ENCODE measurements at places on chromosomes 5 and 9.
A peak's percentile ranks its signal among the peaks of the same experiment; 100 is the strongest.

GRCh38 chr5:96517295-96517694 lies 84.2 kb upstream of the PCSK1 start:
- H3K36me3 ChIP-seq = no peaks in the 10 kb centered on the region
- no peak overlapping the region for H3K4me3 ChIP-seq
- H3K27me3 ChIP-seq = peaks cover 17% of the 10 kb centered on the region
- no peak overlapping the region for H3K27ac ChIP-seq

- no peak overlapping the region for H3K27ac ChIP-seq
- DNase-seq = no peak
- H3K4me1 ChIP-seq = no peaks in the 10 kb centered on the region
- no peaks in the 10 kb centered on the region for H3K36me3 ChIP-seq
Observed at GRCh38 chr9:75500479-75500878, 390.0 kb upstream of the PCSK5 start.

GRCh38 chr5:139648205-139649081 lies at the start of gene CXXC5:
CXXC5 (plus strand) TSS chr5:139648349; CDS start chr5:139680524, 32,175 bp downstream.
- peak within 1 kb of the TSS; percentile 96 for H3K27ac ChIP-seq
- peak within 1 kb of the TSS; percentile 99 for H3K4me3 ChIP-seq
- H3K36me3 ChIP-seq = peaks cover 5% of the 10 kb centered on the region

- no peaks in the 10 kb centered on the region for H3K4me1 ChIP-seq
- DNase-seq = no peak
- H3K36me3 ChIP-seq = no peaks in the 10 kb centered on the region
- no peak overlapping the region for H3K27ac ChIP-seq
- peaks cover 9% of the 10 kb centered on the region for H3K27me3 ChIP-seq
Observed at GRCh38 chr5:71810471-71811195, 91.6 kb downstream of the CARTPT start.

- no peak overlapping the region for H3K4me3 ChIP-seq
- H3K27ac ChIP-seq = no peak overlapping the region
- no peaks in the 10 kb centered on the region for H3K27me3 ChIP-seq
Observed at GRCh38 chr9:72807765-72808445, 144.9 kb downstream of the ALDH1A1 start.

GRCh38 chr9:1952001-1952400 lies 63.1 kb upstream of the SMARCA2 start:
- H3K4me3 ChIP-seq = no peak overlapping the region
- H3K36me3 ChIP-seq = no peaks in the 10 kb centered on the region
- H3K27me3 ChIP-seq = peaks cover 3% of the 10 kb centered on the region

- peaks cover 29% of the 10 kb centered on the region for H3K4me1 ChIP-seq
- DNase-seq = no peak
- no peak overlapping the region for H3K27ac ChIP-seq
- H3K27me3 ChIP-seq = peaks cover 2% of the 10 kb centered on the region
- H3K36me3 ChIP-seq = no peaks in the 10 kb centered on the region
Observed at GRCh38 chr5:81854915-81855314, 104.0 kb upstream of the SSBP2 start.

GRCh38 chr5:159909126-159909525 lies 7.2 kb upstream of the ADRA1B start:
- H3K4me1 ChIP-seq = peaks cover 3% of the 10 kb centered on the region
- DNase-seq = no peak
- no peak overlapping the region for H3K27ac ChIP-seq
- peaks cover 2% of the 10 kb centered on the region for H3K27me3 ChIP-seq

DNA sequence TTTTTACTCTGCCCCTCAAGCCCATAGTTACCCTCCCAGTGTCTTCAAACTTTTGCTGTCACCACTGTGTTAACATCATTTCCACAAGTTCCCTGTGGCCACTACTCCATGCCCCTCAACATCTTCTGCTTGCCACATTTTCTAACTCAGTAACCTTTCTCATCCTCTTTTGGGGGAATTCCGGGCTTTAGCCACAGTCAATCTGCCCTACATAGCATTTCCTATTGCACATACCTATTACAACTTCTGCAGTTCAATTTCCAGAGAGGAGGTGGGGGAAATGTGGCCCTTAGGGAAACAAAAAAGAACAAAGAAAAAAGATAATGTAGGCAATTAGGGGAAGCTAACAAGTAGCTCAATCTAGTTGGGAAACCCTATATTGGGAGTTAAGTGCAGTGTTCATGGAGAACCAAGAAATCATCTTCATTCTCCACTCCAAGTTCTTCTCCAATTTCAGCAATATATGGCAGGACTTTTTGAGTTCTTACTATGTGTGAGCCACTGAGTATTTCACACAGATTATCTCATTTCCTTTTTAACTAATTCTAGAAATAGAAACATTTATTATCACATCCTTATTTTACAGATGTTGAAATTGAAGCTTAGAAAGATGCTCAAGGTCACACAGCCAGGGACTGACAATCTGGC lies 40.2 kb upstream of the LPAR1 start:
- H3K27ac ChIP-seq = no peak overlapping the region
- H3K4me3 ChIP-seq = no peak overlapping the region
- peaks cover 7% of the 10 kb centered on the region for H3K27me3 ChIP-seq
- H3K36me3 ChIP-seq = no peaks in the 10 kb centered on the region
- H3K4me1 ChIP-seq = no peaks in the 10 kb centered on the region

- H3K4me3 ChIP-seq = no peak overlapping the region
- H3K4me1 ChIP-seq = no peaks in the 10 kb centered on the region
- H3K27me3 ChIP-seq = no peaks in the 10 kb centered on the region
- no peak for DNase-seq
- no peak overlapping the region for H3K27ac ChIP-seq
Observed at GRCh38 chr9:18759827-18760226, 273.2 kb downstream of the SAXO1 start.

GRCh38 chr5:178366998-178367735 lies 134.6 kb upstream of the PHYKPL start:
- H3K4me3 ChIP-seq = no peak overlapping the region
- no peaks in the 10 kb centered on the region for H3K36me3 ChIP-seq
- H3K27me3 ChIP-seq = peaks cover 27% of the 10 kb centered on the region
- no peaks in the 10 kb centered on the region for H3K4me1 ChIP-seq
- H3K27ac ChIP-seq = no peak overlapping the region
- DNase-seq = no peak

DNA sequence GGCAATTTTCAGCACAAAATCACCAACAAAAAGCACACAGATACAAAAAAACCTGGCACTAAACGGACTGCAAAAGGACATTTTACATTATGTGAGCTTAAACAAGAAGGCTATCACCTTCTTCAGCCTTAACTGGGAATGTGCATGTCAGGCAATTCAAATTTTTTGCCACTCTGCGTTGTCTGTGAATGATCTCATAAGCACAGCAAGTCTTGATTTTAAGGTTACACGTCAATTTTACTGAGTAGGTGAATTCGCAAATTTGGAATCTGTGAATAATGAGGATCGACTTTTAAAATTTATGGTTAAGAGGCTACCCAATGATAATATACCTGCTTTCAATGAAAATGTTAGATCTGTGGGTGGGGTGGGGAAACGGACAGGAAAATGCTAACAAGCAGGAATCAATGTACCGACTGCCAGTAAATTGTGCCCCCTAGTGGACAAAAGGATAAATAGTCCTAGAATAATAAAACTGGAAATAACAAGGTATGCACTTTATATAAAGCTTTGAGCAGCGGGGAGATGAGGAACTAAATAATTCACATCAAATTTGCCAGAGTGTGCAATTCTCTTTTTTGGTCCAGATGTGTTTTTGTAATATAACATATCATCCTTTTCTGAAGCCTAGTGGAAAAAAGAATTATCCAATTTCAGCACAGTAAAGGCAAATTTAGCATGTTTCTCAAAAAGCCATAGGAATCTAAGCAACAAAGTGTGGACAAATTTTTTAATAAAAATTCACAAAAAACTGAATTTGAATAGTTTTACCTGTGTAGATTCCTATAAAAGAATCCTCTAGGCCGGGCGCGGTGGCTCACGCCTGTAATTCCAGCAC lies 20.5 kb downstream of the EQTN start:
- no peak overlapping the region for H3K27ac ChIP-seq
- H3K4me3 ChIP-seq = no peak overlapping the region
- peak; percentile 57 for DNase-seq
- H3K36me3 ChIP-seq = no peaks in the 10 kb centered on the region
- peaks cover 8% of the 10 kb centered on the region for H3K4me1 ChIP-seq

- H3K36me3 ChIP-seq = no peaks in the 10 kb centered on the region
- H3K27ac ChIP-seq = no peak overlapping the region
- H3K4me1 ChIP-seq = peaks cover 13% of the 10 kb centered on the region
- DNase-seq = no peak
Observed at GRCh38 chr9:90915693-90916092, 114.1 kb downstream of the SYK start.

- DNase-seq = no peak
- no peak overlapping the region for H3K4me3 ChIP-seq
- no peaks in the 10 kb centered on the region for H3K36me3 ChIP-seq
- no peak overlapping the region for H3K27ac ChIP-seq
- peaks cover 22% of the 10 kb centered on the region for H3K27me3 ChIP-seq
Observed at GRCh38 chr9:14308853-14309145, 5.1 kb downstream of the NFIB start.

GRCh38 chr9:134503301-134504105 lies 138.1 kb upstream of the COL5A1 start:
- no peaks in the 10 kb centered on the region for H3K36me3 ChIP-seq
- H3K4me3 ChIP-seq = no peak overlapping the region
- H3K27ac ChIP-seq = no peak overlapping the region

- no peak for DNase-seq
- peak overlapping the region; percentile 11 for H3K4me3 ChIP-seq
- H3K27me3 ChIP-seq = peaks cover 27% of the 10 kb centered on the region
- no peak overlapping the region for H3K27ac ChIP-seq
Observed at GRCh38 chr5:949815-950560, 57.3 kb downstream of the TRIP13 start.

GRCh38 chr5:154262342-154262741 lies 71.8 kb downstream of the GALNT10 start:
- DNase-seq = no peak
- H3K36me3 ChIP-seq = peaks cover 15% of the 10 kb centered on the region
- H3K4me3 ChIP-seq = no peak overlapping the region
- peaks cover 6% of the 10 kb centered on the region for H3K4me1 ChIP-seq
- H3K27ac ChIP-seq = no peak overlapping the region

GRCh38 chr5:36701085-36701698 lies 94.8 kb downstream of the SLC1A3 start:
- no peaks in the 10 kb centered on the region for H3K27me3 ChIP-seq
- peak overlapping the region; percentile 19 for H3K4me3 ChIP-seq
- DNase-seq = peak; percentile 33

DNA sequence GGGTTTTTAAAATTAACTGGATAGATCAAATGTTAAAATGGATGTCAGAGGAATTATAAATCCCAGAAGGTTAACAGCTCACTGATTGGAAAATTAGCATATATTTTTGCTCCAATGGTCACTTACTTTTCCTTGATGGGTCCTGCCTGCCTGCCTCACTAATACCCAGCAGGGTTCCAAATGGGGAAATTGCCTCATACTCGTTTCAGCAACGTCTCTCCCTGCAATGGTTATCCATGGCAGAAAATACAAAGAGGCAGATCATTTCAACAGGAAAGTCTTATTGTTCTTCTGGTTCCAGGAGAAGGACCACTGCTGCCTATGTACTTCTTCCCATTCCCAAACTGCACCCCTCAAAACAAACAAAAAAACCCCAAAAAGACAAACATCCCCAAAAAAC lies 71.3 kb downstream of the ERP44 start:
- H3K4me1 ChIP-seq = peaks cover 16% of the 10 kb centered on the region
- no peaks in the 10 kb centered on the region for H3K27me3 ChIP-seq
- no peak overlapping the region for H3K4me3 ChIP-seq
- no peak for DNase-seq
- H3K27ac ChIP-seq = no peak overlapping the region

DNA sequence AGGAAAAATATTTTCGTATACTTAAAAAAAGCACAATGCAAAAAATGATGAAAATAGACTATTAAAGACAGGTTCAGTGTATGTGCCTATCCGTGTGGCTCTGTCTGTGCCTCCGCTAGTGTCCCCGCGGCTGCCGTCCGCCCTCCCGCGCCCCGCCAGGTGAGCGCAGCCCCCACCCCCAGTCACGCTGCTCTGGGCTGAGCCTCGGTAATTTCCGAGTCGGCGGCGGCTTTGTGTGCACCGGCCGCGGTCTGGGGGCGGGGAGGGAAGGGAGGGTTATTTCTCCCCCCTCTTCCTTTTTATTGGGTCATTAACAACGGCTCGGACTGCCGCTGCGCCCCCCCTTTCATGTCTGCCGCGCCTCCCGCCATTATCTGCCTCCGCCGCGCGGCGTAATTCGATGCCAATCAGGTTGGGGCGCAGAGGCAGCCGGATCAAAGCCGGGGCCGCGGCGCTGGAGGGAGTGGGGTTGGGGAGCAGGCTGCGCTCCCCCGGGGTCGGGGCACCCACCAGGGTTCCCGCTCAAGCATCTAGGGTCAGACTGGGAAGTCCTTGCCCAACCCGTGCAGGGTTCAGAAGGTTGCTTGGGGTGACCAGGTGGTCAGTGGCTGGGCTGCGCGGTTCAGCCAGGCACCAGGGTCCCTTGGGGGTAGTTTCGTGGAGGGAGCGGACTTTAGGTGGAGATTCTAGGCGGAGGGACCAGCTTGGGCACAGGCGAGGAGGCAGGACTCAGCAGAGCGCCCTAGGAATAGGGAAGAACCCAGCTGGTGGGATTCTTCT lies 39.5 kb upstream of the PSD2 start:
- H3K4me1 ChIP-seq = peaks cover 36% of the 10 kb centered on the region
- H3K27ac ChIP-seq = peak overlapping the region; percentile 12
- no peaks in the 10 kb centered on the region for H3K36me3 ChIP-seq
- no peak for DNase-seq

GRCh38 chr5:133669472-133669871 lies 57.1 kb upstream of the FSTL4 start:
- H3K4me1 ChIP-seq = no peaks in the 10 kb centered on the region
- no peak overlapping the region for H3K4me3 ChIP-seq
- no peak for DNase-seq
- no peaks in the 10 kb centered on the region for H3K36me3 ChIP-seq
- H3K27me3 ChIP-seq = peaks cover 18% of the 10 kb centered on the region

DNA sequence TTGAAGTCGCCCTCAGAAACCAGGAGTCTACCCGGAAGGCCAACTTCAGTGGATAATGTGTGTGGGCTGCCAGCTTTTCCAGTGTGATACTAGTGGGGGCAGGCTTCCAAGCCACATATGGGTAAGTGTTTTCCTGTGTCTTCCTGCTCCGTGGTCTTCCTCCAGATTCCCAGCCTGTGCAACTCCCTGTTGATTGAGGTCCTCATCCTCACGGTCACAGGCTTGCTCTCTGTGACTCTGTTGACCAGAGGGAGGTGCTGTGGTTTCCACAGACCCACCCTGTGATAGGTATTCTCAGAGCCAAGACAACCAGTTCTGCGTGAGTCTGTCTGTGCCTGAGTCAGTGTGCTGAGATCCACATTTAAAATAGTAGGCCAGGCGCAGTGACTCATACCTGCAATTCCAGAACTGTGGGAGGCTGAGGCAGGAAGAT lies 388.0 kb upstream of the IRX2 start:
- DNase-seq = no peak
- no peaks in the 10 kb centered on the region for H3K27me3 ChIP-seq
- H3K36me3 ChIP-seq = no peaks in the 10 kb centered on the region
- H3K4me3 ChIP-seq = no peak overlapping the region
- H3K4me1 ChIP-seq = no peaks in the 10 kb centered on the region
- no peak overlapping the region for H3K27ac ChIP-seq

GRCh38 chr5:72187388-72188075 lies 80.3 kb downstream of the MAP1B start:
- H3K36me3 ChIP-seq = no peaks in the 10 kb centered on the region
- DNase-seq = no peak

- no peak overlapping the region for H3K4me3 ChIP-seq
- no peaks in the 10 kb centered on the region for H3K4me1 ChIP-seq
- H3K27ac ChIP-seq = no peak overlapping the region
- DNase-seq = no peak
Observed at GRCh38 chr9:127104581-127105311, 17.7 kb downstream of the ANGPTL2 start.
